ENCODE measurements at places on chromosomes 7 and 10. TPM values are rescaled to one million over a fixed set of nuclear protein-coding genes. Genes with fewer than 3 reads are reported as not detected.

Gene CHAT
- total RNA-seq = not detected

Gene CPSF4
- total RNA-seq = 21.7 TPM

DNA sequence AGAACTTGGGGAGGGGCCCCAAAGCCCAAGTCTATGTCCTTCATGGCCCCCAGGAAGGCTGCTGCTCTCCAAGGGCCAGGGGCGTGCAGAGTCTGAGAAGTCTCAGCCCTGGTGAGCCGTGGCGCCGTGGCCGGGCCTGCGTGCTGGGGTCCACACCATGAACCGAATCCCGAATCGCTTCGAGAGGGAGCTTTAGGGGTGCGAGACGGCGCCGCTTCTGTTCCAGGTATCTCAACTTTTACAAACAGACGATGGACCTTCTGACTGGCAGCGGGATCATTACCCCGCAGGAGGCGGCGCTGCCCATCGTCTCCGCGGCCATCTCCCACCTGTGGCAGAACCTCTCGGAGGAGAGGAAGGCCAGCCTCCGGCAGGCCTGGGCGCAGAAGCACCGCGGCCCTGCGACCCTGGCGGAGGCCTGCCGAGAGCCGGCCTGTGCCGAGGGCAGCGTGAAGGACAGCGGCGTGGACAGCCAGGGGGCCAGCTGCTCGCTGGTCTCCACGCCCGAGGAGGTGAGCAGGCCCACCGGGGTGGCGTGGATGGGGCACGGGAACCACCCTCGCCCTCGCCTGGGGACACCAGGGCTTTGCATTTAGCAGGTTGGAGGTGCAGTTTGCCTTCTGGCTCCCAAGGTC, 12.7 kb downstream of the STRA8 start:
- no peak for DNase-seq

- DNase-seq = no peak
These were observed 76.0 kb downstream of the HIP1 start for GRCh38 chr7:75662579-75663301.

GRCh38 chr7:146961617-146962016, 845.0 kb downstream of the CNTNAP2 start:
- peak; percentile 7 for DNase-seq

GRCh38 chr10:3139216-3139910, 33.2 kb downstream of the PITRM1 start:
- no peak for DNase-seq

DNA sequence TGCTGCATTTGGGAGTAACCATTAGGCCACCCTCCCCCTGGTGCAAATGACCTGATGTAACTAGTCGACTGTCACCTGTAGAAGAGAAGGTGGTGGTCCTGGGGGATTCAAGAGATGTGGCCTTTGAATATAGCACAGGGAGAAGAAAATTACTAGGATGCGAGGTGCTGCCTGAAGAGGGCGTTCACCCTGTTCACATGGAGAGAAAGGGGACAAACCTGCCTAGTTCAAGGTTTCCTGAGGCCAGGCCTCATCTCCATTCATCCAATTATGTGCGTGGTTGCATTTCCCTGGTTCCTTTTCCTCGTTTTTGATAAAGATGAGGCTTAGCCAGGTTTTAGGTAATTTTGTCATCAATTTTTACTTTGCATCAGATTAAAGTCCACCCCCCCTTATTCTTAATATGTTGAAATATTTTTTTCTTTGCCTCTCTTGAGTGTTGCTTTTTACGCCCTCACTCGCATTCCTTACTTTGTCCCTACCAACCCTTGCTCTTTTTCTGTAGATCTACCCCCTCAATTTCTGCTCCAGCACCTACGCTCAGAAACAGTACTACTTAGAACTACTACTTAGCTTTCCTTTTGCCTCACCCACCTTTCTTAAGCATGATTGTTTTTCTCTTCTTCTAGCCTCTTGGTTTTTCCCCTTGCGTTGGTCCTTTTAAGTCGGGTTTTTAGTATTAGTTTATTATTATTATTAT, 13.7 kb downstream of the CLCN1 start:
- DNase-seq = no peak

- DNase-seq = no peak
These were observed 90.8 kb downstream of the AGMO start for GRCh38 chr7:15470825-15471668.

DNA sequence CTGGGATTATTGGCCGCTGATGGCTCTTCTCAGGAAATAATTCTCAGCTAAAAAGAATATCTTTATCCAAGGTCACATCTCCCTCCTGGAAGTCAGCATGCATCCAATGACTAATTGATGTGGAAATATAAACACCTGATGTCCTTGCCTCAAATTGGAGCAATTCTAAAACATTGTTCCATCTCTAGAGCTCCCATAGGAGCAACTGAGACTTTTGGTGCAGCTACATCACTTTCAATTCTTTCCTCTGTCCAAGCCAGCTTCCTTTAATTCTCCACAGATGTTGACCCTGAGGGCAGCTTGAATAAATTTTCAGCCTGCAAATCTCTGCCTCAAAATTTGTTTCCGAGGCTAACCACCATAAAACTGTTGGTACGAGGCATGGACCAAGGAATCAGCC, 43.9 kb upstream of the KCND2 start:
- peak; percentile 4 for DNase-seq

DNA sequence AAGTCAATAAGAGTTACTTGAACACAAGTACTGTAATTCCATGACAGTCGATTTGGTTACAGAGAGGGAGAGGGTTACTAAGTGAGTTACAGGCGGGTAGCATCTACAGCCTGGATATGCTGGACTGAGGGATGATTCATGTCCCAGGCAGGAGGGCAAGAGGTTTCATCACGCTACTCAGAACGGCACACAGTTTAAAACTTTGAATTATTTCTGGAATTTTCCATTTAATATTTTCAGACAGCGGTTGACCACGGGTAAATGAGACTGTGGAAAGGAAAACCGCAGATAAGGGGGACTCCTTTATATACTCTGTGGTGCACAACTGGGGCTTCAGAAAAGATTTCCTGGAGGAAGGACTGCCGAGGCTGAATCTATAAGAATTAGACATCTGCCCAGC, 25.7 kb upstream of the LRRC4 start:
- DNase-seq = peak; percentile 85

Gene RADIL
- not detected for total RNA-seq

- no peak for DNase-seq
These were observed 1119.2 kb downstream of the CNTNAP2 start for GRCh38 chr7:147235645-147236382.

DNA sequence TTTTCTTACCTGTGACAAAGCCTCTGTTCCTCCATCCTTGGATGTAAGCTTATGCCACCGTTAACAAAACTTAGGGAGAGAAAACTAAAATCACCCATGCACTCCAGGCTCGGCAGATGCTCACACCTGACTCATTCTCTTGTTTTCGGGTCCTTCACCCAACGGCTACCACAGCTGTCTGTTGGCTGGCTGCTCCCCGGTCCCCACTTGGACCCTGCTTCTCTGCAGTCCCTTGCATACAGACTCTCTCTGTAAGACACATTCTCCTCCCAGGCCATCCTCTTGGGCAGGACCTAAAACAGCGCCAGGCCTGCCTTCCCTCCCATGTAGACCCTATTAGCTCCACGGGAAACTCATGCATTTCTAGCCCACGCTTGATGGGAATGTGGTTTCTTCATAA, 12.1 kb upstream of the INHBA start:
- no peak for DNase-seq

DNA sequence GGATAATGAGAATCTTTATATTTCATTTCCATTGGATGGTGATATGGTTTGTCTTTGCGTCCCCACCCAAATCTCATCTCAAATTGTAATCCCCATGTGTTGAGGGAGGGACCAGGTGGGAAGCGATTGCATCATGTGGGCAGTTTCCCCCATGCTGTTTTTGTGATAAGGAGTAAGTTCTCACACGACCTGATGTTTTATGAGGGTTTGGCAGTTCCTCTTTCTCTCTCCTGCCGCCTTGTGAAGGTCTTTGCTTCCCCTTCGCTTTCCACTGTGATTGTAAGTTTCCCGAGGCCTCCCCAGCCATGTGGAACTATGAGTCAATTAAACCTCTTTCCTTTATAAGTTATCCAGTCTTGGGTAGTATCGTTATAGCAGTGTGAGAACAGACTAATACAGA, 59.4 kb downstream of the MTPN start:
- DNase-seq = no peak

DNA sequence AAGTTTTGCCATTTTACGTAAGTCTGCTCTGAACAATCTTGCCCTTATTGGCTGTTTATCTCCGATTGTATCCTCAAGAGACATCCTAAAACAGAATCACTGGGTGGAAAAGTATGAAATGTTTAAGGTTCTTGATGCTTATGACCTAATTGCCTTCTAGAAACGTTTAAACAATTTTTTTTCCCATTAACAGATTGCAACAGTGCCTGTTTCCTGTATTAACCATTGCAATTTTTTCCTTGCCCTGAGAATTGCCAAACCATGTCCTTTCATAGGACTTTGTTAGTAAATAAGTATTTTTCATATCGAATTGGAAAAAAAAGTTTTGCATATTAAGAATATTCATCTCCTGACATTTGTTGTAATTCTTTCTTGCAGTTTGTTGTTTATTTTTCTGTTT, 639.8 kb downstream of the INHBA start:
- DNase-seq = no peak

DNA sequence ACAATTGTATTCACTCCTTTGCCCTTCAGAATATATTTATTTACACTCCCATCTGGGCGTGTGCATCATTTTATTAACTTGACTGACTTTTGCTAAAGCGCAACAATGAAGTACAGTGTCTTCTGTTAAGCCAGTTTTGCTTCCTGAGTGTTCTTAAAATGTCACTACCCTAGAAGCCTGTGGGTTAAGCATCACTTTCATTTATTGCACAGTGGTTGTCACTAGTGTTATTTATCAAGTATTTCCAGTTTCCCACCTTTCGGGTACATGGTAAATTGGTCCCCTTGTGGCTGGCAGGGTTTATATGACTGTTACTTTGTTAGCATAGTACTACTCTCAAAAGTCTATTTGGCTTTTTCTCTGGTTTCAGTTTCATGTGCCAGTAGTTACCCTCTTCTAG, 3.3 kb downstream of the HILPDA start:
- no peak for DNase-seq

Gene PRKAR1B
- total RNA-seq = 4.1 TPM

DNA sequence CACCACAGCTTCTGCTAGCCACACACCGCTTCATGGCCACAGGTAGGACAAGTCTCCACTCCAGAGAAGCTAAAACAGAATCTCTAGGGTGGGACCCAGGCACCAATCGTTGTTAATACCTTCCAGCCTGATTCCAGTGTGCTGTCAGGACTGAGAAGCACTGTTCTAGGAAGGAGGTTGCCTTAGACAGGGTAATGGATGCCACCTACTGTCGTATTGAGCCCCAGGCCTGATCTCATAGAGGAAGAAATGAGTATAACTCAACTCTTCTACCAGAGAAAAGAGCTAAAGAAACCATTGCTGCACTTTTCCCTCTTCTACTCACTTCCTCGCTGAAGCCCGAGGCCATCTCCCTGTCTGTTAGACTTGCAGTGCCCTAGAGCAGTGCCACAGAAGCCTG, 31.8 kb downstream of the CNNM1 start:
- no peak for DNase-seq

GRCh38 chr10:133278577-133279265, 2.1 kb upstream of the ADAM8 start:
- peak; percentile 89 for DNase-seq

- peak; percentile 51 for DNase-seq
These were observed 481.5 kb upstream of the KLF6 start for GRCh38 chr10:4266416-4267085.
